ENCODE measurements at places on chromosomes 11 and 22.

- no peak for DNase-seq
These were observed 163.4 kb upstream of the NECTIN1 start for GRCh38 chr11:119892311-119892808.

- DNase-seq, result peak; percentile 3
These were observed 443.7 kb downstream of the TBC1D22A start for GRCh38 chr22:47206164-47206563.

GRCh38 chr11:93807980-93808379, 23.9 kb downstream of the MED17 start:
- DNase-seq, result no peak

GRCh38 chr11:16223558-16223957, 132.8 kb downstream of the SOX6 start:
- no peak for DNase-seq

DNA sequence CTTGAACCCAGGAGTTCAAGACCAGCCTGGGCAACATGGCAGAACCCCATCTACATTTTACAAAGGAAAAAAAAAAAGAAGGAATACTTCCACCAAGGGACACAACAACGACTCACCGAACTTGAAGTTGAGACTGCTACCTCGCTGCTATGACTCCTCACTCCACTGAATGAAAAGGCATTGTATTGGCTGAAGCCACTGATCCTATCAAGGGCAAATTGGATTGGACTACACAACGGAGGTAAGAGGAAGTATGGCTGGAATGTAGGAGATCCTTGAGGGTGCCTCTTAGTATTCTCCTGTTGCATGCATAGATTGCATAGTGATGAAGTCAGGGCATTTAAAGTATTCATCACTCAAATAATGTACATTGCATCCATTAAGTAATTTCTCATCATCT, 97.9 kb downstream of the CWF19L2 start:
- DNase-seq, result no peak

DNA sequence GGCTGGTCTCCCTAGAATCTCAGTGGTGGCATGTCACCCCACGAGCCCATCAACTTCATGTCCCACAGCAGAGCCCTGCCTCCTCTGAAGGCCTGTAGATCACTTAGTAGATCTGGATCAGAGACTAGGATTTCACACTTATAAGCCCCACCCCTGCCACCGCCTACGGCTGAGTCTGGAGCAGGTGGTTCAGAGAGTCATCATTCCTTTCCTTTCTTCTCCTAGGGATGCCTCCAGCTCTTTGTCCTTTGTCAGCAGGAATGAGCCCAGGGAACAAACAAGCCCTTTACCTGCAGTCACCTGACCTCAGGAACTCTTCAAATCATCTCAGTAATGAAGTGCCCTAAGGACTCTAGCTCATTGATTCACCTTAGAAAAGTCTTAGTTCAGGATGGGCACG, 37.8 kb downstream of the SCGB1A1 start:
- DNase-seq, result no peak

DNA sequence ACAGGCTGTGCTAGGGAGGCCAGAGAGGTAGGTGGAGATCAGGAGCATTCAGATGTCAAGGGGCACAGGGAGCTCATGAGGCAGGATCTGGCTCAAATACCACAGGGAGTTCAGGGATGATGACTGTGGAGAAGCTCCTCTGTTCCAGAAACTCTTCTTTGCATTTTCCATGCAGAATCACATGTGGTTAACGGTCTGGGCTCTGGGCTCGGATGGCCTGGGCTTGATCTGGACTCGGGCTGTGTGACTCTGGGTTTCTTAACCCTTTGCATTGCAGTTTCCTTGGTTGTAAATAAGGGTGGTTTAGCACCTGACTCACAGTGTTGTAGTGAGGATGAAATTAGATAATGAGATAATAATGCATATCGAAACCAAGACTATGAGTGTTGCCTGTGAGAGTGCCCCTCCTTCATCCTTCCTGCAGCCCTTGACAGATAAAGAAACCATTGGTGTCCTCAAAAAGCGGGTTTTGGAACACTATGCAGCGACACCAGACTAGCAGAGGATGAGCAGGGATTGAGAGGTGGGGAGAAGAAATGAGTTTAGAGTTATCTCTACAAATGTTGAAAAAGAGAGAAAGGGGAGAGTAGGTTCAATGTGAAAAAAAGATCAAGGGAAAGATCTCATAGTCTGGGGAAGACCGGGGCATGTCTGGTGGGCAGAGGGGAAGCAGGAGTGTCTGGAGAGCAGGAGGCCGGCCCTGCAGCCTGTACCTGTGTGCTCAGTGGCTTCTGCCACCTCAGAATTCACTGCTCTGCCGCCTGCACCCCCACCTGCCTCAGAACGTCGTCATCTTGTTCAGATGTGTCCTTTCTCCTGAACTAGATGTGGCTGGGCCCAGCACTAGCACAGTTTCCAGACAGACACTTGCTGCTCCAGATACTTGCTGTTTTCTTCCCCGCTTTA, 197.8 kb upstream of the SORL1-AS1 start:
- DNase-seq, result no peak

DNA sequence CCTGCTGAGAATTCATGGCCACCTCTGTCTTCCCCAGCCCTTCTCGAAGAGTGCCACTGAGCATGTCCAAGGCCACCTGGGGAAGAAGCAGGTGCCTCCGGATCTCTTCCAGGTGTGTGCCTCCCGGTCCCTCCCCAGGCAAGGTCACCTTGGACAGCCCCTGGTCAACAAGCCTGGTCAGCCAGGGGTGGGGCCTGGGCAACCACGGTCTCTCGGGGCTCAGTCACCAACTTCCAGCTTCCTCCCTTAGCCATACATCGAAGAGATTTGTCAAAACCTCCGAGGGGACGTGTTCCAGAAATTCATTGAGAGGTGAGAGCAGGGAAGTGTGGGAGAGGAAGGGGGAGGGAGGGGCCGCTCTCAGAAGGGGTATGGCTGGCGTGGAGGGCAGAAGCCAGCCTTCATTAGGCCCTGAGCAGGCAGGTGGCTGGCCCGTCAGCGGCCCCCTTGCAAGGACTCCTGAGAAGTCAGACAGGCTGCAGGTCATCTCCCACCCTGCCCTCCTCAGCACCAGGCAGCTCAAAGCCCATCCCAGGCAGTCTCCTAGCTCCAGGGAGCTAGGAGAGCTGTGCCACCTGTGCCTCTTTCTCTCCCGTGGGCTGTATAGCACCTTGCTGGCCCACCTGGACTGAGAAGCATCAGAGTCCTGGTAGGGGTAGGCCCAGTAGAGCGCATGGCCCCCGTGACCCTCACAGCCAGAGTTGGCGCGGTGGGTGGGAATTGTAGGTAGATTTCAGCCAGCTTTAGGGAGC, 9.3 kb upstream of the ANKRD13D start:
- DNase-seq, result no peak

DNA sequence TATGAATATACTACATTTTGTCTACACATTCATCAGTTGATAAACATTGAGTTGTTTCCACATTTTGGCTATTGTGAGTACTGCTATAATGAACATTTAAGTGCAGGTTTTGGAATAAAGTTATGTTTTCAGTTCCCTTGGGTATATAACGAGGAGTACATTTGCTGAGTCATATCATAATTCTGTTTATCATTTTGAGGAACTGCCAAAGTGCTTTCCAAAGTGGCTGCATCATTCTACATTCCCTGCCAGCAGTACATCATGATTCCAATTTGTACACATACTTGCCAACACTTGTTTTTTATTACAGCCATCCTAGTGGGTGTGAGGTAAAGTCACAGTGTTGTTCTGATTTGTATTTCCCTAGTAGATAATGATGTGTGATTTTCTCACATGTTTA, 1458.6 kb upstream of the TENM4 start:
- DNase-seq, result peak; percentile 43

DNA sequence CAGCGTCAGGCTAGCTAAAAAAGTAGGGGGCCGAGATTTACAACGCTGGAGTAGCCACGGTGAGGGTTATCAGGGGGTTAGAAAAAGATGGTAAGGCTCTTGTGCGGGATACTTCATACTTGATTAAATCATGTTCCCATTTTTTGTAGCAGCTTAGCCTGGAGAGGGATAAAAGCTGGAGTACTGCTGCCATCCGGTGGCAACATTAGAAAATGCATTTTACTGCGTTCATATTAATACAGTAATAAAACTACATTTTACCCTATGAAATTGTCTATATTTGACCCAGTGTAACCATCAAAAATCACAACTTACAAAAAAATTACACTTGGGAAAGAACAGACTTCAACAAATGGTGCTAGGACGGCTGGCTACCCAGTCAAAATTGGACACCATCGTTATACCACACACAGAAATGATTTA, 17.3 kb downstream of the RPUSD4 start:
- peak; percentile 76 for DNase-seq

DNA sequence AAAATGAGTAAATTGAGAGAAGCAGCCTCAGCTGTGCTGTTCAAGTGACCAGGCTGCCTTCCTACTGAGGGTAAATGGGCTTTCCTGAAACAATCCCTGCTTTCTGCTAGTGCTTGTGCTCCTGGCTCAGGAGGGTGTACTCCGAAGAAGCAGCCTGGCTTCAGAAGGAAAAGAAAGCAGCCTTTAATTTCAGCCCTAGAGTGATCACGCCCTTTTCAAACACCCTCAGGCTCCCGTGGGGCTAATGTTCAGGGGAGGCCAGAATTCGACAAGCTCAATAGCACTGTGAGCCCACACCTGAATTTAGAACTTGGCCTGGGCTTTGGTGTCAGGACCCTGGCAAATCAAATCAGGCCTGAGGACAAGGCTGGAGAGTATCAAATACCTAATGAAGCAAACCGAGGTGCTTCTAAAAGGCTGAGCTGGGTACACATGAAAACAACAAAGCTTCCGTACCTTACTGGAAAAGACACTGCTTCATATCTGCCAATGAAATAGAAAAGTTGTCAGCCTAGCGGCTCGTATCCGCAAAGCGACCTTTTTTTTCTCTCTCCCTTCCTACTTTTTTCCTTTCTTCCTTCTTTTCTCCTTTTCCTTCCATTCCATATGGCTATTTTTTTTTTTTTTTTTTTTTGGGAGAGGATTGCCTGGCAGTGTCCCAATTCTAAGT, 387.8 kb downstream of the SOX6 start:
- peak; percentile 15 for DNase-seq

DNA sequence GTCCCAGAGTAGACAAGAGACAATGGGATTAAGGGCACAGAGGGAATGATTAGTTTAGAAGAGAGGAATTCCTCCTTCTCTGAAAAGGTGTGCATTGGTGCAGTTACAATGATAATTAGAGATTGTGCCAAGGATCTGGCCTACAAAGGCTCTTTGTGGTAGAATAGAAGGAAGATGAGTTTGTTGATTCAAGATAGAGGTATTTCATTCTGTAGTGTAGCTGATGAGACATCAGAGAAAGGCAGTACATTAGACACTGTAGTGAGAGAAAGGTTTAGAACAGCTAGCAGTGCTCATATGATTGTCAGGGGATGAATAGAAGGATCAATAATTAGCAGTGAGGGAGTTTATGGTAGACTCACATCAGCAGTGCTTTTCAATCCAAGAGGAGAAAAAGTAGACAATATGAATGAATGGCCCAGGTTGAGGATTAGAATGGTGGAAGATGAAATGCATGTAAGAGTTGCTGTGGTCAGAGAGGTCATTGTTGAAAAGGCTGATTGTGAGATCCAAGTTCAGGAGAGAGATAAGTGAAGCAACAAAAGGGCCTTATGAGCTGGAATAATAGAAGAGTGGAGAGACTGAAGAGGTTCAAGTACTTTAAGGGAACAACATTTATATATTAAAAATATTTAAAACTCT, 28.9 kb downstream of the SIK2 start:
- no peak for DNase-seq

DNA sequence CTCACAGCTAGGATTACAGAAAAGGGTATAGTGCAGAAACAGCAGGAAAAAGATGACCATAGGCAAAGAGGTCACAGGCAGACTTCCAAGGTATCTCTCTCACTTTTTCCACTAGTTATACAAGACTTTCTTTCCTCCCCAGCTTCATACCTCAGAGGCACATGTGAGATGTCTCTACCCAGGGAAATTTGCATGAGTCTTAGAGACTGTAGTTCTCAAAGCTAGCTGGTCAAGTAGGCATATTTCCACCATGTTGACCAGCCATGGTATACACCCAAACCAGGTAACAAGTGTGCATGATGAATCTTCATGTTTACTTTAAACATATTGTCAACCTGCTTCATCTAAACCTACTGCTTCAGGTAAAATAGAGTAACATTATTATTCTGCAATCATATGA, 27.9 kb downstream of the PRMT3 start:
- no peak for DNase-seq

DNA sequence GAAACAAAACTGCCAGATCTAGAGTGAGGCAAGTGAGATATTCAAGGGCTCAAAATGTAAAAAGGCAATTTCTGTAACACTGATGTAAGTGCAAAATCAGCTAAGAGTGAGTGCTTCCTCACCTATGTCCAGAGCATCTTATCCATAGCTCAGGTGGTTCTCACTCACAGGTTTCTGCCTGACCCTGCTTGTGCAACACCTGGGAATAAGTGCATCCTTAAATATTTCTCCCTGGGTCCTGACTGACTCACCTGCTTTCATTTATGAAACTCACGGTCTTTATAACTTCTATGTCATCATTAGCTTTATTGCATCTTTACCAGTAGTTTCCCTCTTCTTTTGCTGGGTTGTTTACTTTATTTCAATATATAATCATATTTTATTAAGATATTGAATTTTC, 260.6 kb downstream of the CNTN5 start:
- DNase-seq, result no peak

DNA sequence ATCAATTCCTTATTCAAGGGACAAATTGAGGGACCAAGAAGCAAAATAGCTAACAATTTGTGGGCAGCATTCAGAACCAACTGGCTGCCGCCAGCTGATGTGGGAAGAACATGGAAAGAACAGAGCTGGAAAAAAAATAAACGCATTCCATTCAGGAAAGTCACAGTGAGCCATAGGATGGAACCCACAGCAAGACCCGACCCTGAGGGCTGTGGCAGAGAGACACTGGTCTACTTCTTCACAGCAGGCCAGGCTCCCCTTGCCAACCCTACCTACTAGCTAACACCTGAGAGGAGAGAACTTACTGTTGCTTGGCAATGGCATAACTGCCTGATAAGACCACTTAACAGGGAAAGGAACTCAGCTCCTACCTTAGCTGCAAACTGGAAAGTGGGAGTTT, 123.5 kb upstream of the APOA1 start:
- DNase-seq, result no peak

GRCh38 chr11:103338621-103339484, 229.6 kb downstream of the DYNC2H1 start:
- peak; percentile 20 for DNase-seq

DNA sequence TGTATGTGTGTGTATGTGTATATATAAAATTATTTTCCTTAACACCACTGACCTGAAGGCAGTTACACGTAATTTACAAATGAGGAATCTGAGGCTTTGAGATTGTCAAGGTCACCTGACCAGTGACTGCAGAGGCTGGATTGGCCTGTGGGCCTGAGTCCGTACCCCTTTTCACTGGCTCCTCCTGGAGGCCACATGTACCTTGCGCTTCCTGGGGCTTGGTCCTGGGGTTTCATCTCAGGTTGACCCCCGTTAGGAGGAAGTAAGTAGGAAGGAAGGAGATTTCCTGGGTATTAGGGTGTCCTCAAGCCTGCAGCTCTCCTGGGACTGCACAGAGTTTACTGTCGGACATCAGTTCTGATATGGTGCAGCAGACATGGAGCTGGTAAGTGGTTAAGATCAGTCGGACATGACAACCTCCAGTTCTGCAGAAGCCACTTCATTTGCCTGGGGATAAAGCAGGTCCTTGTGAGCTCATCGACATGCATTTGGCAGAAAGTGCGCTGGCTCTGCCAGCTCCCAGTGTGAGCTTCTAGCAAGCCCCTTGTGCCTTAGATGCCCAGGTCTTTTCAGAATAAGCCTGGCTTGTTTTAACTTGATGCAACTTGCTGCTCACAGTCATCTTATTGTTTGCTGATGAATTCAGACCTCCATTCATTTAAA, 36.6 kb downstream of the ST3GAL4 start:
- peak; percentile 73 for DNase-seq
